Endodermal cell (in vitro differentiated cells): ENCODE measurements at places on chromosomes 3 and 15. TPM values are rescaled to one million over a fixed set of nuclear protein-coding genes. Genes with fewer than 3 reads are reported as not detected.
A peak's percentile ranks its signal among the peaks of the same experiment; 100 is the strongest.

DNA sequence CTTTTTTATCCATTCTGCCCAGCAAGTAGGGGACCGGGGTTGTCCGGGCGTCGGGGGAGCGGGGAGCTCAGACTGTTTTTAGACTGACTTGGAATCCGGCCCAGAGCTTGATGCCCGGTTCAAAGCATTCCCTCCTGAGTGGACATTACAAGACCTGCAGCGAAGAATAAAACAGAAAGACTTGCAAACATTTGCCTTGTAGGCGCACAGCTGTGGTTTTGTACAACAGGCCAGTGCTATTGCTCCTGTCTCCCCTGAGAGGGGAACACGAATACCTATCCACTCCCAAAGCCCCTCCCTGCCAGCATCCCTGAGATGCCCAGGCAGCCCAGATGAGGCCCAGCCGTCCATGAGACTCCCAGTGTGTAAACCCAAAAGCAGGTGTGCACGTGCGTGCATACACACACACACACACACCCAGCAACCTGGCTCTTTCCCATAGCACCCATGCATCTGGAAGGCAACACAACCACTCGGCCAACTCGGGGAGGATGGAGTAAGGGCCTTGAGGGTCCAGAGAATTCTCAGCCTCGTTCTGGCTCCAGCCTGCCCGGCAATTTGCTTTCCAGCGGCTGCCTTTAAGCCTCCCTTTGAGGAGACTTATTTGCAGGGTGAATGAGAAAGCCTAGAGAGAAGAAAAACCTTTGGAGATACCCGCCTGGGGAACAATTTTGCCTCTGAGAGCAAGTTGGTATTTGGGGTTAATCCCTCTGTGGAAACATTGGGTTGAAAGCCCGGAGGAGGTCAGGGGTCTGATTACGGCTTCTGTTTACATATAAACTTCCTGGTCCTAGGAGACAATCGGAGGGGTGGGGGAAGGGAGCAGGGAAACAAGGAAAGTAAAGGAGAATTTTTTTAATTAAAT, 161.0 kb upstream of the HES1 start:
- peak; percentile 74 for DNase-seq
- no peak overlapping the region for H3K4me3 ChIP-seq
- H3K4me1 ChIP-seq: peaks cover 25% of the 10 kb centered on the region
- peaks cover 3% of the 10 kb centered on the region for H3K27me3 ChIP-seq

- no peak overlapping the region for H3K4me3 ChIP-seq
- no peaks in the 10 kb centered on the region for H3K4me1 ChIP-seq
- no peaks in the 10 kb centered on the region for H3K27me3 ChIP-seq
- no peak for DNase-seq
- H3K36me3 ChIP-seq: no peaks in the 10 kb centered on the region
These were observed 12.2 kb downstream of the NCEH1 start for GRCh38 chr3:172698631-172699030.

DNA sequence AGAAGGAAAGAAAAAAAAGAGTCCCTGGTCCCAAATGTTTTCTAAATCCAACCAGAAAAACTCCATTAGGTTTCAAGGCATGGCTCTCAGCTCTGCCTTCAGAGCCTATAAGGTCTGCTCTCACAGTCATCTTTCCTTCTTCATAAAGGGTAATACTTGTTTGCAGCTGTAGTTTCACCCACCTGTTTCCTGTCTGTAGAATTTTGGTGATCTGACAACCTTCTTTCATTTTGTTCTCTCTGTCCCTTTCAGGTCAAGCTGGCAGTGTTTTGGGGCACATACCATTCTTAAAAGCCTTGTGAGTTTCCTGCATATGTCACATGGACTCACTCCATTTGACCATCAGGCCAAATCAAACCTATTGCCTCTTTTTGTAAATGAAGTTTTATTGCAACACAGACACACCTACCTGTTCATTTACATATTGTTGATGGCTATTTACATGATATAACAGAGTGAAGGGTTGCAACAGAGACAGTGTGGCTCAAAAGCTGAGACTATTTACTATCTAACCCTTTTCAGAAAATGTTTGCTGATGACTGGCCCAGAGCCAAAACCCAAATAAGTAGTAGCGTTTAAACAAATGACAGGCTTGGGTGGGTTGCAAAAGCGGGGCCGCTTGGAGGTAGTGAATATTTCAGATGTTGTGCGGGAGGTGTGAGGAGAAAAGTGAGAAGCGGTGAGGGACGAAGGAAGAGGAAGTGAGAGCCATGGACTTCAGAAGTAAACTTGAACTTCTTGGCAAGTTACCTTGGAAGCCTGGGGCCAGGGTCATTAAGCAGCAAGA, 292.7 kb upstream of the PROK2 start:
- no peak overlapping the region for H3K27ac ChIP-seq
- H3K27me3 ChIP-seq: no peaks in the 10 kb centered on the region
- H3K4me3 ChIP-seq: peak overlapping the region; percentile 56
- DNase-seq: no peak
- no peaks in the 10 kb centered on the region for H3K36me3 ChIP-seq
- H3K4me1 ChIP-seq: peaks cover 6% of the 10 kb centered on the region

GPR156 gene
- total RNA-seq: 1.2 to 2.6 TPM (median 1.3 TPM) in 3 replicates

CGNL1 gene
- total RNA-seq: 82.6 to 85.6 TPM (median 82.6 TPM) in 3 replicates

- H3K27me3 ChIP-seq: no peaks in the 10 kb centered on the region
- H3K27ac ChIP-seq: no peak overlapping the region
- H3K4me3 ChIP-seq: no peak overlapping the region
- no peaks in the 10 kb centered on the region for H3K4me1 ChIP-seq
- no peaks in the 10 kb centered on the region for H3K36me3 ChIP-seq
These were observed 372.8 kb upstream of the TBL1XR1 start for GRCh38 chr3:177569875-177570657.

- H3K36me3 ChIP-seq: no peaks in the 10 kb centered on the region
- peak overlapping the region; percentile 78 for H3K4me3 ChIP-seq
- peak; percentile 76 for DNase-seq
- no peak overlapping the region for H3K27ac ChIP-seq
These were observed 1003.9 kb upstream of the NR2F2 start for GRCh38 chr15:95326431-95327182.

DNA sequence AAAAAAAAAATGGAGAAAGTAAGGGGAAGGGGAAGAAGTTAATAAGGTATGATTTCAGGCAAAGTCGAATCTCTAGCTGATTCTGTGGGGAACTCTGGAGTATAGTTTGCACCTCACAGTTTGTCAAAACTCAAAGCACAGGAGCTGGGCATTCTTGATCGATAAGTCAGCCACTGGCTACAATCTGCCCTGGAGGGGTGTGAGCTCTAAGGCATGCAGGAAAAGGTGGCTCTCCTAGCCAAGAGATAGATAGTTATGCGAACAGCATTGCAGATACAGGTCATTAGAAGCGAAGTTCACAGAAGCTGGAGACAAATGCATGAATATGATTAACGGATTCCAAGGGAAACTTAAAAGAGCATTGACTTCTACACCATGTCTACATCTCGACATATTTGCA, 952.6 kb downstream of the AGBL1 start:
- peak; percentile 65 for DNase-seq
- H3K27ac ChIP-seq: no peak overlapping the region

GRCh38 chr15:64274341-64274950, 81.5 kb downstream of the CSNK1G1 start:
- no peaks in the 10 kb centered on the region for H3K27me3 ChIP-seq
- H3K27ac ChIP-seq: no peak overlapping the region
- no peak overlapping the region for H3K4me3 ChIP-seq
- no peaks in the 10 kb centered on the region for H3K4me1 ChIP-seq
- no peaks in the 10 kb centered on the region for H3K36me3 ChIP-seq

DNA sequence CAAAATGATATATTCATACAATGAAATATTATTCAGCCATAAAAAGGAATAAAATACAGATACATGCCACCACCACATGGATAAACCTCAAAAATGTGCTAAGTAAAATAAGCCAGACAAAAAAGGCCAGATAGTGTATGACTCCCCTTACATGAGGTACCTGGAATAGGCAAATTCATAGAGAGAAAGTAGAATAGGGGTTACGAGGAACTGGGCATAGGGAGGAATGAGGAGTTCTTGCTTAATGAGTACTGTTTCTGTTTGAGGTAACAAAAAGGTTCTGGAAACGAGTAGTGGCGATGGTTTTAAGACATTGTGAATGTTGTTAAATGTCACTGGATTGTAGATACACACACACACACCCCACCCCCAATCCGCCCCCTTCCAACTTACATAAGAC, 8.2 kb downstream of the RAF1 start:
- no peak overlapping the region for H3K4me3 ChIP-seq
- no peaks in the 10 kb centered on the region for H3K27me3 ChIP-seq
- no peaks in the 10 kb centered on the region for H3K36me3 ChIP-seq
- peak; percentile 17 for DNase-seq
- no peaks in the 10 kb centered on the region for H3K4me1 ChIP-seq
